ENCODE measurements at places on chromosomes 7 and 10.

DNA sequence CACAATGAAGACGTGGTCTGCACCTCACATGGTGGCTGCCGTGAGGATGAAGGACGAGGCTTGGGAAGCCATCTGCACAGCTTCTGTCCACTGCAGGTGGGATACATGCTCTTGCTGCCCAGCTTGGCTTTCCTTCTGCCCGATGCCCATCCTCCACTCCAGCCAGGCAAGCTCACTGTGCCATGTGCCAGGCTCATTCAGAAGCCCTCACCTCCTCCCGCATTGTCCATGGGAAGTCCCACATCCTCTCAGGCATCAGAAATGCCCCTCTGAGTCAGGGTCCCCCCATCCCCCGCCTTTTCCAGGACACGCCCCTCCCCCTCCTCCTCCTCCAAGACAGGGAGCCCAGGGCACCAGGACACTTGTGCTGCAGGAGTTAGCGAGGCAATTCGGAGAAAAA, 4.6 kb upstream of the NOM1 start:
- no peak for DNase-seq

GRCh38 chr10:1589257-1589656, 148.1 kb downstream of the ADARB2 start:
- DNase-seq, result no peak

DNA sequence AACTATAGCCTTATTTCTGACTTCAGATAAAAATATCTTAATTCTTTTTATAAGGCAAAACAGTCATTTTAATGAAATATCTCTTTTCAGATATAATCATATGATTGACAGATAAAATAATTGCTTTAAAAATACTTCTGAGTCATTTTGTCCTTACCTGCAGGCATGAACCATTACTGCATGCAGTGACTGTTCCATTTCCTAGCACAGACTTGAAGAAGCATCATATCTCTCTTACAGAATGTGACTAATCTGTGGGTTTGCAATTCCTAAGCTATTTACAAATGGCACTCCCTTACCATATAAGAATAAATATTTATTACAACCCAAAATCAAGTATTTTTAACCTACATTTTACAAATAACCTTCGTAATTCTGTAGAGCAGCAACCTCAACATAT, 120.7 kb downstream of the SRPK2 start:
- DNase-seq, result no peak

DNA sequence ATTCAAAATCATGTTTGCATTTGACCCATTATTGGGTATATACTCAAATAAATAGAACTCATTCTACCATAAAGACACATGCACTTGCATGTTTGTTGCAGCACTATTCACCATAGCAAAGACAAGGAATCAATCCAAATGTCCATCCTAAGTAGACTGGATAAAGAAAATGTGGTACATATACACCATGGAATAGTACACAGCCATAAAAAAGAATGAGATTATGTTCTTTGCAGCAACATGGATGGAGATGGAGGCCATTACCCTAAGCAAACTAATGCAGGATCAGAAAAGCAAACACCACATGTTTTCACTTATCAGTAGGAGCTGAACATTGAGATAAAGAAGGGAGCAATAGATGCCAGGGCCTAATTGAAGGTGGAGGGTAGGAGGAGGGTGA, 12.0 kb upstream of the HHEX start:
- DNase-seq, result no peak

- DNase-seq, result no peak
Measured at GRCh38 chr7:129368389-129368986, 65.7 kb upstream of the STRIP2 start.

DNA sequence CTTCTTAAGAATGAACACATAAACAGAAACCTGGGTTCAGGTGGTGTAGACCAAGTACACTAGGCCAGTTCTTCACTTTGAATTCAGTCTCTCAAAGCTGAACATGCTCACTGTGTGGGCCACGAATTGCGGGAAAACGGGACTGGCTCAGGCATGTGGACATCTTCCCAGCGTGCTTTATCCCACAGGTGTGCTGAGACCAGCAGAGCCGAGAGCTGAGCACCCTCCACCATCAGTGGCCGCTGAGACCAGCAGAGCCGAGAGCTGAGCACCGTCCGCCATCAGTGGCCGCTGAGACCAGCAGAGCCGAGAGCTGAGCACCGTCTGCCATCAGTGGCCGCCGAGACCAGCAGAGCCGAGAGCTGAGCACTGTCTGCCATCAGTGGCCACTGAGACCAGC, 265.4 kb downstream of the DNAJB6 start:
- no peak for DNase-seq

DNA sequence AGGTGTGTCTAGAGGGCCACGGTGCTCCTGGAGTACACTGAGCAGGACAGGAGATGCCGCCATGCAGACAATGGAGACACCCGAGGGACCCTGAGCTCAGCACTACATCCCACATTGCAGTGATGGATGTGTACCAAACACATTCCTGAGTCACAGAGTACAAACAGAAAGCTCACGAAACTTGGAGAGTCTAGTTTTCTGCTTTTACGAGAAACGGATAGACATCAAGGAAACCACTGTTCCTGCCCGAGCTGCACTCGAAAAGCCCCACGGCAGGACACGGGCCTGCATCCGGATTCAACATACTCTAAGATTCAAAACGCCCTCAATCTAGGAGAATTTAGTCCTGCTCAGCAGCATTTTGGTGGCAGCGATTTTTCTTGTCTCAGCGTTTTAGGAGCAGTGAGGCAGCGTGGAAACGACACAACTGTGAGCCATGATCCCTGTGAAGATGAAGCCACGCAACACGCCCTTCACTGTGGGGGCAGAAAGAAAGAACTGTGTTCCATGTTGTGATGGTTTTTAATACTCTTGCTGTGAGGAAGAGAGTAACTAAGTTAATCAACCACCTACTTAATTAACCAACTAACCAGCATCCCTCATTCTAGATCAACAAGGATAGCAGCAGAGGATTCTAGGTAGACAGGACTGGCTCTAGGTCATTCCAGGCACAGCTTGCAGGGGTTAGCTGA, 3.2 kb downstream of the TNS3 start:
- DNase-seq, result no peak

DNA sequence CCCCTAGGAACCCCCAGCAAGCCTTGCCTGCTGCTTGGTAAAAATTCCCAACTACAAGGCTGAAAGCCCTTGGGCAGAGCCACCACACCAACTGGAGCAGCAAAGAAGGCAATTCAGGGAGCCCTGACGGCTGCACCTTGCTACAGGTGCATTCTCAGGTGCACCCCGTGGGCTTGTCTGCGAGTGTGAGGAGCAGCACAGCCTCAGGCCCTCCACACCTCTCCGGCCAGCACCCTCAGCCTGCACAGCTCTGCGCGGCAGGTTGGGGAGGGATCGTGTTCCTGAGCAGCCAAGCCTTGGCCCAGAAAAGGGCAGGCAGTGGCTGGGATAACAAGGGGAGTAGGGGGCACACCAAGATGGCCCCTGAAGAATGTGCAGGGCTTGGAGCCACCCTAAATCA, 104.1 kb downstream of the FAM53B start:
- DNase-seq, result no peak

DNA sequence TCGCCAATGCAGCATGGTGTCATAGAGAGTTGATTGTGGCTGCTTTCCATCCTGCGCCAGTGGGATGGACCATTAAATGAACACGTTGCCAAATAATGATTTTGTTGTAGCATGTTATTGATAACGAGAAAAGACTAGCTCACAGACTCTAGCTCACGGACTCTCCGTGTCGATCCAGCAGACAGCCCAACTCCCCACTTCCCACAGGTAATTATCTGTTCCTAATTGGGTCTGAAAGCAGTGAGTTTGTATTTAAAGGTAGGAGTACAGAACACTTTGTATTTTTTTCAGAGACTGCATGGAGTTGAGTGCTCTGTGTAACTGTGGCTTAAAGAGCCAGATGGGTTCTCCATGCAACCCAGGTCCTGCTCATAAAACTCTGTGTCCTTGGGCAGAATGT, 1250.5 kb downstream of the TYW1 start:
- no peak for DNase-seq

- no peak for DNase-seq
Measured at GRCh38 chr10:32713560-32713959, 244.5 kb downstream of the ITGB1 start.

- DNase-seq, result no peak
Measured at GRCh38 chr7:27314111-27314510, 71.5 kb downstream of the EVX1 start.

- DNase-seq, result no peak
Measured at GRCh38 chr7:18565337-18565736, 69.8 kb downstream of the HDAC9 start.

DNA sequence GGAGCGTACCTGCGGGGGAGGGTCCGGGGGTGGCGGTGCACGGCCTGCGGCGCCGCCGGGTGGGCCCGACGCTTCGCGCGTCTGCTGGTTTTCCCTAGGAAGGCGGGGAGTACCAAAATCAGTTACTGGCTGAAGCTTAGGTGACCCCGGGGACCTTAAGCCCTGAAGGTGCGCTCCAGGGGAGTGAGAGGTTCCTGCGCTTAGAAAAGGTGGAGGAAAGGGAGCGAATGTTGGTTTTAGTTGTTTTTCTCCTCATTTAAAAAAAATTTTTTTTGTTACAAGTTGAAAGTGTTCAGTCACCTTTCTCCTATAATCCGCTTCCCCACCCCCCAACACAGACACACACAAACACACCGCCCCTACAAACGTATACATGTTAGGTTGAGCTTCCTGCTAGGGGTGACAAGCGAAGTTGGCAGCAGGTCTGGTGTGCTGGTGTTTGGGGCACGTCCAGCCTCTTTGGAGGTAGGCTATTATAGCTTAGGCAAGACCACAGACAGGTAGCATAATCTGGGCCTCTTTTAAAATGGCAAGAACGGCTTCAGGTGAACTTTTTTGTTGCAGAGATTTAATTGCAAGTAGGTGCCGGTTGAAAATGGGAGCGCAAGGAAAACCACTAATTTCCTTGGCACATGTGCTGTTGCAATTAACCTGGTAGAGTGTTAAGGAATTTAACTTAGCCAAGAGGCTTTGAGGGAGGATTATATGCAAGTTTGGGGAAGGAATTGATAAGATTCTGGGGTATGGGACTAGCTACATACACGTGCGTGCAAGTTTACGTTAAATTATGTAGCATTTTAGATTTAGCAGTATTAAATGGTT, 945 bp downstream of the ADD3 start:
- peak; percentile 30 for DNase-seq

- DNase-seq, result no peak
Measured at GRCh38 chr10:123472606-123473005, 193.5 kb upstream of the GPR26 start.

- no peak for DNase-seq
Measured at GRCh38 chr10:118776960-118777359, 22.2 kb upstream of the CACUL1 start.

GRCh38 chr10:29534590-29534989, 100.2 kb downstream of the SVIL start:
- DNase-seq, result no peak
